Fibroblast of skin of left quadriceps (primary cell): ENCODE measurements at places on chromosomes 7 and 10.

- DNase-seq: peak; percentile 6
Observed at GRCh38 chr10:18104223-18104872, 35.9 kb upstream of the CACNB2 start.

DNA sequence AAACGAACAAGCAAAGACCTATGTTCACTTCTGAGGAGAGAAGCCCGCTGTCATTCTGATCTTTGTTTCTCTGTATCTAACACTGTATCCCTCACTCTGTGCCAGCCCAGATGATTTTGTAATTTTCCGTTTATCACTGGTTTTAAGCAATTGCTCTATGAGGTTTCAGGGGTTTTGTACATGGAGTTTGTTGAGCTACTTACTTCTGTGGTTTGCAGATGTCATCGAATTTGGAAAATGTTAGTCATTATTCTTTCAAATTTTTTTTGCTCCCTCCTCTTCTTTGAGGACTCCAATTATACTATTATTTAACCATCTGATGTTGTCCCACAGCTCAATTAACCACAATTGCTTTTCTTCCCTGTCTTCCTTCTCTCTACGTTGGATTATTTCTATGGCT lies 650.9 kb upstream of the IGFBP3 start:
- no peak for DNase-seq

DNA sequence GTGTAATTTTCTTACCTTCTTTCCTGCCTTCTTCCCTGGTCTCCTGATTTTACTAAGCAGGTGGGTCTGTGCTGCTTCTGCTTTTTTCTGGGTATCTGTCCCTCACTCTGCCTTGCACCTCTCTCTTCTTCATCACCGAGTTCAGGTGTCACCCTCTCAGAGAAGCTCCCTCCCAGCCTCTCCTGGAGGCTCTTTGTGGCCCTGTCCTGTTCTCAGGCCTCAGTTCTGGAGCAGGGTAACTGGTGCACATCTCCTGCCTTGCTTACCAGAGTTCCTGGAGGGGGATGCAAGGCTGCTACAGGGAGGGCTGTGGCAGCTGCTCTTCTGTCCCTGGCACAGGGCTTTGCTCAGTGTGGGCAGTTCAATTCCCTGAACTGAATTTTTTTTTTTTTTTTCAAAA lies 66.1 kb downstream of the RBM33 start:
- DNase-seq: no peak

GRCh38 chr7:1099637-1100036 lies 11.7 kb downstream of the GPER1 start:
- DNase-seq: no peak

- no peak for DNase-seq
Observed at GRCh38 chr7:151813445-151813844, 63.5 kb downstream of the PRKAG2 start.

DNA sequence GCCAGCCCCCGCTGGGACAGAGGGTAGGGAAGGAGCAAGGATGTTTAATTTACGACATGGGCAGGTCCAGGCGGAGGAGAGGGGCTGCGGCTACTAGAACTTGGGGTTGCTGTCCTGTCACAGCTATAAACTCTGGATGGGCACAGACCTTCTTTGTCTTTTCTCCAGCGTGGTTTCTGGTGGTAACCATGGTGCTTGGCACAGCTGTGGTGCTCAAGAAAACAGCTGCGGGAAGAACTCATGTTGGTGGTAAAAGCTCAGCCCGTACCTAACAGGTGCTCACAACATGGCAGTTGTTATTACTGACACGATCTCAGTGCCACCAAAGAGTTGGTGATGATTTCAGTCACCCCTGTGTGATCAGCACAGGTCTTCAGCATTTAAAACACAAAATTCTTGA lies 13.8 kb downstream of the BAIAP2L1 start:
- DNase-seq: no peak

GRCh38 chr10:124677293-124677699 lies 66.9 kb downstream of the FAM53B start:
- no peak for DNase-seq

- no peak for DNase-seq
Observed at GRCh38 chr10:57898231-57898630, 369.5 kb downstream of the IPMK start.

- DNase-seq: no peak
Observed at GRCh38 chr7:157485361-157485831, 148.6 kb downstream of the DNAJB6 start.

DNA sequence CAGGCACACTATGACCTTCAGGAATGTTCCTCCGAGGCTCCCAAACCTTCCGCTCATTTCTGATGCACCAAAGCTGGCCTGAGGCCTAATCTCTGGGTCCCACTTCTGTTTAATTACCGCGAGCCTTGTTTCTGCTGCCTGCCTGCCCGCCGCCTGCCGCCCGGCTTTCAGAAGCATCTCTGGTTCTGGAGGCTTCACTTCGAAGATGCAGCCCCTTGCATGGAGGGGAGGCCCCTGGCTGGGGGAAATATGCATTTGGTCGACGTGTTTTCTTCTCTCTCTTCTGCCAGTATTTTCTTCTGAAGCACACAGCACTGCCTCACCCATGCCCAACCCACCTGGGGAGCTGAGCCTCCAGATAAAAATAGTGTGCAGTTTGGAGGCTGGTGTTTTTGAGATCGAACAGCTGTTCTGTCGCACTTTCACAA lies 166.9 kb downstream of the PAXIP1 start:
- DNase-seq: no peak

DNA sequence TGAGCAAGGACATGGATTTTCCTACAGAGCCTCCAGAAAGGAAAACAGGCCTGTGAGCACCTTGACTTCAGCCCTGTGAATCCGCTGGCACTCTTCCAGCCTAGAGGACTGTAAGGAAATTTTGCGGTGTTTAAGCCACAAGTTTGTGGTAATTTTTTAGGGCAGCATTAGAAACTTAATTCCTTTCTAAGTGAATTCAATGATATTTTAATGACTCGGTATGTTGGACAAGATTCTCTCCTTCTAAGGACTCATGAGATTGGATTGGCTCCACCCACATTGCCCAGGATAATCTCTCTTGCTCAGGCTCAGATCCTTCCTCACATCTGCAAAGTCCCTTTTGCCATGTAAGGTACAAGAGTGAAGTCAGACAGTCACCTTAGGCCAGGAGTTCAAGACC lies 4.5 kb downstream of the LYZL2 start:
- peak; percentile 27 for DNase-seq
